T-helper 17 cell (primary cell): ENCODE measurements at places on chromosomes 12 and 14. TPM values are rescaled to one million over a fixed set of nuclear protein-coding genes. Genes with fewer than 3 reads are reported as not detected.

DNA sequence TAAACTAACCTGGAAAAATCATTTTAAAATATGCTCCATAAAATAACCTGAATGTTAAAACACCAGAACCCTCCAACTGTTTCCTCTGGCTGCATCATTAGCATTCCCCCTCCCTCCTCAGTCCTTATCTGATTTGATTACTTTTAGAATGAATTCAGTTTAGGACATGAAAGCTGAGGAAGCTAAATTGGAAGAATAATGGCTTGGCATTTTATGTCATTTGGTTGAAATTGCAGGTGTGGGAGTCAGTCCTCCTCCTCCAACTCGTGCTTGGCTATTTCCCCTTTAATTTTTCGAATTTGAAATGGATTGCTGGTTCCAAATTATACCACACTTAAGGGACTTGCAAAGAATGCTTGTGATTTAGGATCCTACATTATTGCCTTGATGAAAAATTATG, 473.0 kb upstream of the STXBP6 start:
- no peak overlapping the region for H3K27ac ChIP-seq
- no peaks in the 10 kb centered on the region for H3K4me1 ChIP-seq
- H3K27me3 ChIP-seq: no peaks in the 10 kb centered on the region
- no peaks in the 10 kb centered on the region for H3K36me3 ChIP-seq

DNA sequence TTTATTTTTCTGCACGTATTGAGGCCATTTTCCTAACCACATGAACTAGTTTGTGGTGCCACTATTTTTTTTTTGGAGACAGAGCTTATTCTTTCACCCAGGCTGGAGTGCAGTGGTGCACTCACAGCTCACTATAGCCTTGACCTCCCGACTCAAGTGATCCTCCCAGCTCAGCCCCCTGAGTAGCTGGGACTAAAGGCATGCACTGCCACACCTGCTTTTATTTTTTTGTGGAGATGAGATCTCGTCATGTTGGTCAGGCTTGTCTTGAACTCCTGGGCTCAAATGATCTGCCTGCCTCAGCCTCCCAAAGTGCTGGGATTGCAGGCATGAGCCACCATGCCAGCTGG, 60.1 kb downstream of the DIP2B start:
- H3K27me3 ChIP-seq: no peaks in the 10 kb centered on the region
- H3K27ac ChIP-seq: peak overlapping the region; percentile 14
- no peaks in the 10 kb centered on the region for H3K36me3 ChIP-seq
- peaks cover 24% of the 10 kb centered on the region for H3K4me1 ChIP-seq
- H3K4me3 ChIP-seq: no peak overlapping the region

DNA sequence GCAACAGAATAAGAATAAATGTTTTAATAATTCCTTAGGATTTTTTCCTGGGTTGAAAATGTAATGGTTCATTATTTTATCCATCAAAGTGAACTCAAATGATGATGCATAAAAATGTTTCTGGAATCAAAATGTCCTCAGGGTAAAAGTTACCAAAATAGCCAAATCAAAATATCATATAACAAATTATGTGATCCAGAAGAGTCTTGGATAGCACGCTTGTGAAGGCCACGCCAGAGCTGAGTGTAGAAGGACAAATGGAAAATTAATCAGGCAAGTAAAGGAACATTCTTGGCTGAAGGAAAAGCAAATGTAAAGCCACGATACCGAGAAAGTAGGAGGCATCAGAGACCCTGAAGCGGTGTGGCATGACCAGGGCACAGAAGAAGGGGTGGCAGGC, 169.2 kb downstream of the CAPZA3 start:
- no peak for DNase-seq
- no peak overlapping the region for H3K4me3 ChIP-seq
- H3K36me3 ChIP-seq: no peaks in the 10 kb centered on the region
- no peaks in the 10 kb centered on the region for H3K27me3 ChIP-seq
- no peak overlapping the region for H3K27ac ChIP-seq

GRCh38 chr14:63642656-63643382, 1.1 kb upstream of the WDR89 start:
- DNase-seq: no peak
- peak overlapping the region; percentile 94 for H3K4me3 ChIP-seq
- H3K4me1 ChIP-seq: peaks cover 20% of the 10 kb centered on the region
- no peaks in the 10 kb centered on the region for H3K27me3 ChIP-seq

GRCh38 chr12:81800298-81801148, 41.4 kb upstream of the PPFIA2 start:
- peaks cover 10% of the 10 kb centered on the region for H3K27me3 ChIP-seq
- H3K27ac ChIP-seq: no peak overlapping the region
- DNase-seq: no peak

GRCh38 chr12:60169904-60170303, 574.1 kb downstream of the SLC16A7 start:
- H3K4me3 ChIP-seq: no peak overlapping the region
- no peaks in the 10 kb centered on the region for H3K36me3 ChIP-seq

- no peak for DNase-seq
- H3K27ac ChIP-seq: no peak overlapping the region
- no peak overlapping the region for H3K4me3 ChIP-seq
- H3K36me3 ChIP-seq: no peaks in the 10 kb centered on the region
Measured at GRCh38 chr12:78395961-78396360, 468.6 kb upstream of the SYT1 start.

GRCh38 chr12:91384366-91384765, 201.7 kb upstream of the DCN start:
- H3K4me3 ChIP-seq: no peak overlapping the region
- peaks cover 4% of the 10 kb centered on the region for H3K4me1 ChIP-seq
- H3K36me3 ChIP-seq: no peaks in the 10 kb centered on the region
- no peak for DNase-seq
- H3K27me3 ChIP-seq: peaks cover 32% of the 10 kb centered on the region
- H3K27ac ChIP-seq: no peak overlapping the region

GRCh38 chr12:32988982-32989381, 92.4 kb upstream of the PKP2 start:
- H3K36me3 ChIP-seq: no peaks in the 10 kb centered on the region
- H3K27me3 ChIP-seq: no peaks in the 10 kb centered on the region
- H3K27ac ChIP-seq: no peak overlapping the region
- H3K4me3 ChIP-seq: no peak overlapping the region

GRCh38 chr12:129335773-129336172, 482.5 kb downstream of the GLT1D1 start:
- H3K27me3 ChIP-seq: no peaks in the 10 kb centered on the region
- DNase-seq: no peak
- no peak overlapping the region for H3K27ac ChIP-seq
- H3K4me1 ChIP-seq: no peaks in the 10 kb centered on the region
- no peak overlapping the region for H3K4me3 ChIP-seq

- H3K27ac ChIP-seq: peak overlapping the region; percentile 95
- peaks cover 56% of the 10 kb centered on the region for H3K4me1 ChIP-seq
- H3K4me3 ChIP-seq: no peak overlapping the region
- DNase-seq: peak; percentile 23
Measured at GRCh38 chr12:4148418-4149056, 125.0 kb upstream of the CCND2 start.

DNA sequence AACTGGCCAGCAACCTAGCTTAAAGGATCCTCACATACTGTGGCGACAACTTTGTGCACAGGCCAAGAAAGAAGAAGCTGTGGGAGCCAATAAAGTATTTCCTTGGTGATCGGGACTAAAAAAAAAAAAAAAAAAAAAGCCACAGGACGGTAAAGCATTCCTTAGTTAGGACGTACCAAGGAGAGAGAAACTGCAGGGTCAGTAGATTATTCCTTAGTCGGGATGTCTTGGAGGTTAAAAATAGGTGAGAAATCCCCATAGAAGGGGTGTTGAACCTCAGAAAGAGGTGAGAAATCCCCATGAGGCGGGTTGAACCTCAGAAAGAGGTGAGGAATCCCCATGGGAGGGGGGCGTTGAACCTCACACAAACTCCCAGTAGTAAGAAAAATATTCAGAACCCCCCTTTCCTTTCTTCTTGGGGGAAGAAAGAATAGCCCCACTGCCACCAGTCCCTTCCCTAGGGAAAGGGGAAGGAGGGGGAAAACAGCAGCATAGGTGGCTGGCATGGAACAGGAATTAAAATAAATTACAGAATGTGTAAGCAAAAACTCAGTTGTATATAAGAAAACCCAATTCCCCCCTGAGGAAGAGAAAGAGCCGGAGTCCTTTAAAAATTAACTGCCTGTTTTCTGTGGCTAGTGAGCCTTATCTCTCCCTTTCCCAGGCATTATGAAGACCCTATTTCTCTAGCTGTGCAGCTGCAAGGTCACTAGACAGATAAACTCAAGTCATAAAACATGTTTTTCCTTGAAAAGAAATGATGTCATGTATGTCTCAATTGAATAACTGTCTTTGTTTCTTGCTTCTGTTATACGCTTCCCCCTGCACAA, 26.8 kb downstream of the KLRK1 start:
- no peak overlapping the region for H3K4me3 ChIP-seq
- H3K27ac ChIP-seq: peak overlapping the region; percentile 57
- no peaks in the 10 kb centered on the region for H3K36me3 ChIP-seq
- peaks cover 8% of the 10 kb centered on the region for H3K27me3 ChIP-seq
- DNase-seq: no peak
- no peaks in the 10 kb centered on the region for H3K4me1 ChIP-seq

Gene ERP27
- 14.9 TPM for total RNA-seq

Gene HOXC11
- not detected for total RNA-seq
